ENCODE measurements at places on chromosomes 5 and 9. TPM values are rescaled to one million over a fixed set of nuclear protein-coding genes. Genes with fewer than 3 reads are reported as not detected.

- no peak for DNase-seq
These were observed 20.8 kb downstream of the DCANP1 start for GRCh38 chr5:135426102-135427082.

The CCDC171 gene
- 2.1 TPM for total RNA-seq

DNA sequence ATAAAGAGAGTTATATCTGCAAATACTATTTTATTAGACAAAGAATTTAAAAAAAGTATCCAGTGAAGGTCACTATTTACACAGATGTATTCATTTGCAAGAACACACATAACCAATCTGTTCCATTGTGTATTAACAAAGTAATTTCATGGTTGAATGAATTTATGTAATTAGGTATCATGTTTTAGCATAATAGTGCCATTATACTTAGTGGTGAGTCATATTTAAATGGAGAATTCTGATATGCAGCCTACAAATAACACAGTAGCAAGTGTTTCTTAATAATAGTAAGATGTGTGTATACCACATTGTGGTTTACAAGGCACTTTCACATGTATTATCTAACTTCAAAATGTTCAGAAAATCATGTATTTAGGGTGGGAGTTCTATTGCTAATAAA, 1028.5 kb upstream of the ACO1 start:
- no peak for DNase-seq

- DNase-seq, result no peak
These were observed 396.5 kb downstream of the ANXA1 start for GRCh38 chr9:73548201-73548600.

- no peak for DNase-seq
These were observed 79.0 kb downstream of the TAF11L14 start for GRCh38 chr5:17713301-17713700.

- DNase-seq, result no peak
These were observed 42.2 kb upstream of the ALDOB start for GRCh38 chr9:101477736-101478135.

The SOHLH1 gene
- not detected for total RNA-seq
